ENCODE measurements at places on chromosomes 2 and 18. TPM values are rescaled to one million over a fixed set of nuclear protein-coding genes. Genes with fewer than 3 reads are reported as not detected.
A peak's percentile ranks its signal among the peaks of the same experiment; 100 is the strongest.

PDE1A gene
- 6.4 TPM for total RNA-seq

G6PC2 gene
- total RNA-seq = not detected

DNA sequence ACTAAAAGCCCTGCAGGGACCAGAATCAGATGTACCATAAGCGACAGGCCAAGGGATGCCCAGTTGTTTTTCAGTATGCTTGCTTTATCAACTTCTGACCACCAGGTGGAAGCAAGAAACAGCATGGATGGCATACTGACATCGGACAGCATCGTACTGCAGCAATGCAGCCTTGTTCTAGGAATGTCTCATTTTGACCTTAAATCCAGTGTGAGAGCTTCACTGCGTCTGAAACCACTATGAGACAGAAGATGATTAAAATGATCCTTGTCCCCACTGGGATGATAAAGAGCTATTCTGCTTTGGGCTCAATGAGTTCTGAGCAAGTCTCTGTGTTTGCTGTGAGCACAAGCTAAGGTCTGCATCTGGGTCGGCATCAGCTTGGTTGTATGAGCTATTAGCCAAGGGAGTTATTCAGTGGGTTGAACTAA is 54.3 kb downstream of the CDK15 start:
- H3K36me3 ChIP-seq = peaks cover 25% of the 10 kb centered on the region
- no peaks in the 10 kb centered on the region for H3K27me3 ChIP-seq
- H3K4me1 ChIP-seq = peaks cover 65% of the 10 kb centered on the region
- H3K4me3 ChIP-seq = peak overlapping the region; percentile 39
- DNase-seq = peak; percentile 89
- peak overlapping the region; percentile 73 for H3K27ac ChIP-seq

DNA sequence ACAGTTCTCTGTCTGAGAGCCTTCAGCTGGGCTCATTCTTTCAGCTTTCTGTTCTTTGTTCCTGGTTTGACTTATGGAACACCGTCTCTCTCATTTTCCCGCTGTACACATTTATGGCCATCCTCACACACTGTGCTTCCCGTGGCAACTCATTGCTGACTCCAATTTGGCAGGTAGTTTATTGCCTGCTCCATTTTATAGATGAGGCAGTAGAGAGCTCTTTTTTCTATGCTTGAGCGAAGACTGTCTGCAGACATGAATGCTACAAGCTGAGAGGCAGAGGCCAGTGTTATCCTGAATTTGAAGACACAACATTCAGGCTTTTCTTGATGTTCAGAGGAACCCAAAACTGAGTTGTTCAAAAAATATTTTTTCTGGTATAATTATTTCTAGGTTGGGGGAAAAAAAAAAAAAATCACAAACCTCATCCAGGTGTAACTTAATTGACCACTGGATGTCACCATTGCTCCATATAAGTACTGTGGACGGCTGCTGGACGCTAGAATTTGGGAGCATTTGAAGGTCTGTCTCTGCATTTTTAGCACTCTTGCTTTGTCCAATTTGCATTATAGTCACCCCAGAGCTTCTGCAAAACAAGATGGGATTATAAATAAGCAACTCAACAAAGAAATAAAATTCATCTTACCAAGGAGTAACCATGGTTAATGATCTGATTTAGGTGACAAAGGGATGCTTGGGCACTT is 83.5 kb downstream of the HRH4 start:
- H3K27me3 ChIP-seq = peaks cover 5% of the 10 kb centered on the region
- no peaks in the 10 kb centered on the region for H3K36me3 ChIP-seq
- no peak for DNase-seq
- H3K4me3 ChIP-seq = no peak overlapping the region
- H3K4me1 ChIP-seq = no peaks in the 10 kb centered on the region
- H3K27ac ChIP-seq = no peak overlapping the region

GRCh38 chr2:146661473-146662096 is 1183.2 kb upstream of the ACVR2A start:
- no peak overlapping the region for H3K4me3 ChIP-seq
- no peak overlapping the region for H3K27ac ChIP-seq
- peak; percentile 42 for DNase-seq
- H3K27me3 ChIP-seq = peaks cover 2% of the 10 kb centered on the region

- H3K4me1 ChIP-seq = peaks cover 47% of the 10 kb centered on the region
- H3K27ac ChIP-seq = peak overlapping the region; percentile 57
- H3K27me3 ChIP-seq = peaks cover 16% of the 10 kb centered on the region
- no peaks in the 10 kb centered on the region for H3K36me3 ChIP-seq
Measured at GRCh38 chr2:236179236-236180075, 11.3 kb upstream of the GBX2 start.

IL1RN gene
- total RNA-seq = not detected

CYP27A1 gene
- total RNA-seq = 0.19 TPM

SP5 gene
- total RNA-seq = not detected

DNA sequence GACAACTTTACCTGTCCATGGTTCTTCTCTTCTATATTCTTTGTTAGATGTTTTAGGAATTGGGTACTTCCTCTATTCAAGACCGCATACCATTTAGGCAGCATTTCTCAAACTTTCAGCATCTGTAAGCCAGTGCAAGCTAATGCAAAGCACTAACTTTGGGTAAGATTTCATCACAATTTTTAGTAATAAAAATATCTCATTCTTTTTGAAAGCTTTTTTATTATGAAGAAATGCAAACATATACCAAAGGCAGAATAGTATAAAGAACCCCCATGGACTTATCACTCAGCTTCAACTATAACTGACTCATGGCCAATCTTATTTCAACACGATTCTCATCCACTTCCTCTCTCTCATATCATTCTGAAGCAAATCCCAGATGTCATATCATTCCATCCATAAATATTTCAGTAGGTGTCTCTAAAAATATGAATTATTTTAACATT is 32.9 kb downstream of the INO80C start:
- no peak for DNase-seq
- H3K27ac ChIP-seq = no peak overlapping the region
- peaks cover 21% of the 10 kb centered on the region for H3K4me1 ChIP-seq
- no peaks in the 10 kb centered on the region for H3K27me3 ChIP-seq

SPR gene
- total RNA-seq = 24.4 TPM

MDH1 gene
- total RNA-seq = 152 TPM

- peak overlapping the region; percentile 64 for H3K27ac ChIP-seq
- peaks cover 18% of the 10 kb centered on the region for H3K36me3 ChIP-seq
- H3K27me3 ChIP-seq = no peaks in the 10 kb centered on the region
- peak overlapping the region; percentile 18 for H3K4me3 ChIP-seq
Measured at GRCh38 chr2:196268025-196268424, 96.6 kb upstream of the STK17B start.

- H3K27me3 ChIP-seq = no peaks in the 10 kb centered on the region
- H3K36me3 ChIP-seq = no peaks in the 10 kb centered on the region
- H3K4me1 ChIP-seq = no peaks in the 10 kb centered on the region
- DNase-seq = no peak
- H3K27ac ChIP-seq = no peak overlapping the region
Measured at GRCh38 chr2:180952731-180953336, 27.6 kb upstream of the UBE2E3 start.

ZEB2 gene
- total RNA-seq = 54.2 TPM

GLI2 gene
- total RNA-seq = 46.1 TPM

FAP gene
- total RNA-seq = 66.6 TPM

- H3K4me1 ChIP-seq = no peaks in the 10 kb centered on the region
- H3K27me3 ChIP-seq = no peaks in the 10 kb centered on the region
- H3K36me3 ChIP-seq = no peaks in the 10 kb centered on the region
- DNase-seq = no peak
- no peak overlapping the region for H3K4me3 ChIP-seq
Measured at GRCh38 chr2:211673133-211673905, 865.3 kb downstream of the ERBB4 start.

SGO2 gene
- total RNA-seq = 9.7 TPM

NOL4 gene
- not detected for total RNA-seq
